ENCODE measurements at places on chromosomes 2 and 18. TPM values are rescaled to one million over a fixed set of nuclear protein-coding genes. Genes with fewer than 3 reads are reported as not detected.

Gene SIGLEC15
- 0.44 TPM for total RNA-seq

Gene ZNF892
- 10.1 TPM for total RNA-seq

Gene LCT
- total RNA-seq, result 0.20 TPM

Gene MRO
- total RNA-seq, result 0.46 TPM

Gene DHRS9
- total RNA-seq, result 2.1 TPM

Gene GREB1L
- 0.61 TPM for total RNA-seq

Gene SFT2D3
- total RNA-seq, result 9.7 TPM

Gene XIRP2
- total RNA-seq, result 0.07 TPM

Gene TUBA3E
- not detected for total RNA-seq

Gene RNU2-63P
- not detected for total RNA-seq

Gene C2orf15
- 1.5 TPM for total RNA-seq

Gene ZSWIM2
- total RNA-seq, result not detected

GRCh38 chr2:209985874-209986273 is 16.6 kb upstream of the RPE start:
- no peak for DNase-seq

GRCh38 chr2:16323126-16323520 is 342.5 kb downstream of the CYRIA start:
- no peak for DNase-seq

DNA sequence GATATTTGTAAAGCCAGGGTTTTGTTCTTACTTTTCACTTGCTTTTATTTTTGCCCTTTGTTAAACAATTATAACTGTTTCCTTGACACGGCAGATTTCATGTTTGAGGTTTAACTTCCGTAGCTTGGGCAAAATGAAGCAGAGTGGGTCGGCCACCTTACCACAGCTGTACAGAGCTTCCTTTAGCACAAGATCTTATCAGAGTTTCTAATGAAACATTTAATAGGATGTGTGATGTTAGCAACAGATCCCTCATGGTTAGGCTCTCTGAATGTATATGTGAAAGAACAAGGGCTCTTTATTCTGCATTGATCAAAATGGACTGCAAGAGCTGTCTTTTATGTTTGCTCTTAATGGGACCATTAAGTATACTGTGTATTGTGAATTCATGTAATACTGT is 22.3 kb downstream of the RNF125 start:
- DNase-seq, result peak; percentile 31

DNA sequence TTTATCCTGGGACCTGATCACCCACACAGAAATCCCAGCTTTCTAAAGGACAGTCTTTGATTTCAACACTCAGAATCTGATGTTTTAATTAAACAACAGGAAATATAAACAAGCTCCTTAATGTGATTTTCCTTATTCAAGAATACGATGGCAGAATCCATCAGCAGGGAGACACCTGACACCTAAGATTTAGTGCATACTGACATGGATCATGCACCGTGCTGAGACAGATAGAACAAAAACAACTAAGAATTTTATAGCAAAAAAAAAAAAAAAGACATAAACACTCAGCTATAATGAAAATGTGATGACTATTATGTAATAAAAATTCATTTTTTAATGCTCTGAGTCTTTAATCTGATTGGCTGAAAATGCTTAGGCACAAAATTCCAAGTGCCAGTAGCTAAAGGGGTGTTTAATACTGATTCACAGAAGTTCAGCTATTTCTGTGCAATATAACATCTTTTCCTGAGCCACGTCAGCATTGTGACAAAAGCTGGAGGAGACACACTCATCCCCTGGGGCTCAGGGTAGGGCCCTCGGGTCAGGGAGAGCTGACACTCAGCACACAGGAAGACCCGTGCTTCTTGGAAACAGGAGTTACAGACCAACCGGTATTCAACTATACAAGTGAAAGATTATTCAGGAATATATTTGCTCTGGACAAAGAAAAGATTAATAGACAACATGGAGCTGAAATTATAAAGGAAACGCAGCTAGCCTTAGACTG is 247.4 kb downstream of the FBXO15 start:
- no peak for DNase-seq

GRCh38 chr2:58842501-58843155 is 601.5 kb upstream of the FANCL start:
- no peak for DNase-seq

- DNase-seq, result no peak
These were observed 353 bp upstream of the NUP35 start for GRCh38 chr2:183123959-183124221.

DNA sequence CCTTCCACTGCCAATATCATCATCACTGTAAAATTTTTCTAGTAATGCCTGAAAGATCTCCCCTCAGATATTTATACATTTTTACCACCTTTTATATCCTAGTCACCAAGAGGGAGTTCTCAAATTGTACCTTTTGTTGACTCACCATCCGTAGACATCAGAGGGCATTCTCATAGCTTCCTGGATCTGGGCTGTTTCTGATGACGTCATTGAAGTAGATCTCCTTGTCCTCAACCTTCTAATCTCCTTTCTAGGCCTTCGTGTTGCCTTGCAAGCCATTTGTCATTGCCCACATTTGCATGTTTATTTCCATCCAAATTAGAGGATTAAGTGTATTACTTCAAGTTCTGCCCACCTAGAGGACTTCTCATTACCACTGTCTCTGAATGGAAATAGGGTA is 193.4 kb upstream of the NRXN1 start:
- DNase-seq, result no peak

GRCh38 chr2:2830576-2830975 is 499.5 kb upstream of the MYT1L start:
- DNase-seq, result no peak

- DNase-seq, result no peak
These were observed 63.6 kb upstream of the FZD5 start for GRCh38 chr2:207833251-207833751.

DNA sequence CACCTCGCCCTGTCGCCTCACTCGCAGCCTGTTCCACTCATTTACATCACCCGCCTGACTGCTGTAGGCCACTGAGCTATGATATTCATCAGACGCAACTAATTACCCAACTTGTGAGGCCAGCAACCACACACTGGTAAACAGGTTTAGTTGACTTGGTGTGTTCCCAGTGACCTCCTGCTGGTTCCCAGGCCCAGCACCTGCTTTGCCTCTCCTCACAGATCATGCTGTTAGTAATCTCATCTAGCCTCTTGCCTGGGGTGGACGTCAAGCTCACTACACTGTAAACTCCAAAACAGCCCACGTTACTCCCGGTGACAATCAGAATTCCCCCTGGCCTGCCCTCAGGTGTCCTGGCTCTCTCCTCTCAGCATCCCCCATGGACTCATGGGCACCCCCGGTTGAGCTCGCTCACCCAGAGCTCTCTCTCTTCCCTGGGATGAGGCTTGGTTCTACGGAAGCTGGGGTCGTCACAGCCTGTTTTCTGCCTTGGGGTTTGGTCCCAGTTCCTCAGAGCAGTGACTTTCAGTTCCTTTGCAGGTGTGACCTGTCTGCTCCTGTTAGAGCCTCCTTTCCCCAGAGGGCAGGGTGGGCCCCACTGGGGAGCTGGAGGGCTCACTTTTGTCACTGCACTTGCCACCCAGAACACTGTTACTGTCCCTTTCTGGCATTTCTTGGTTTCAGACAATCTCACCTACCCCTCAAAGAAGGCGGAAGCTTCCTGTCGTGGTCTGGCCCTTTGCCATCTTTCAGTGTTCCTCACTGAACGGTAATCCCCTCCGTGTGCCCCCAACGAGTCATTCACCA is 40.3 kb downstream of the INPP5D start:
- DNase-seq, result no peak

GRCh38 chr2:19796035-19796695 is 105.6 kb downstream of the TTC32 start:
- DNase-seq, result no peak

DNA sequence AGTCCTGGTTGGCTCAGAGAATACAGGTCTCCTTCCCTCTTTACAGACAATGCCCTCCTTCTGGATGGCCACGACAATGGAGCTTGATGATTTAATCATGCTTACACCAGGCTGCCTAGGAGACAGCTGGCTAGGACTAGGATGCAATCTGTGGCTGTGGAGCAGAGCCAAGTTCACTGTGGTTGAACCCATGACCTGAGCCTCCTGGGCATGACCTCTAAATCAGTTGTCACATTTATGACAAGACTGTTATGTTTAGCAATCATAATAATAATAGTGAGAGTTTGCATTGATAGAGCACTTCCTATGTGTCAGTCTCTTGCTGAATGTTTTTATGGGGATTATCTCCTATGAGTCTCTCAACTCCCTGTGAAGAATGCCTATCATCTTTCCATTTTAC is 244.1 kb downstream of the ICOS start:
- DNase-seq, result no peak

GRCh38 chr2:79171348-79171958 is 11.9 kb upstream of the REG3A start:
- no peak for DNase-seq

DNA sequence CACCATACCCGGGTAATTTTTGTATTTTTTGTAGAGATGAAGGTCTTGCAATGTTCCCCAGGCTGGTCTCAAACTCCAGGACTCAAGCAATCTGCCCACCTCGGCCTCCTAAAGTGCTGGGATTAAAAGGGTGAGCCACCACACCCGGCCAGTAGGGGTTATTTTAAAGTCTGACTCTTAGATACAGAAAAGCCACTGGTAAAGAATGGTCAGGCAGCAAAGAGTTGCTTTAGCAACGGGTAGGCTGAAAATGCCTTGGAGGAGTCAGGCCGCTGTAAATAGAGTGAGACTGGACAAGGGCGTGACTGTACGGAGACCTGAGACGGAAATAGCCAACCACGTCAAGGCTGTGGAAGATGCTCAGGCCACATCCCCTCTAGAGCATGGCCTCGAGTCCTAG is 54.2 kb downstream of the ACKR3 start:
- DNase-seq, result no peak

DNA sequence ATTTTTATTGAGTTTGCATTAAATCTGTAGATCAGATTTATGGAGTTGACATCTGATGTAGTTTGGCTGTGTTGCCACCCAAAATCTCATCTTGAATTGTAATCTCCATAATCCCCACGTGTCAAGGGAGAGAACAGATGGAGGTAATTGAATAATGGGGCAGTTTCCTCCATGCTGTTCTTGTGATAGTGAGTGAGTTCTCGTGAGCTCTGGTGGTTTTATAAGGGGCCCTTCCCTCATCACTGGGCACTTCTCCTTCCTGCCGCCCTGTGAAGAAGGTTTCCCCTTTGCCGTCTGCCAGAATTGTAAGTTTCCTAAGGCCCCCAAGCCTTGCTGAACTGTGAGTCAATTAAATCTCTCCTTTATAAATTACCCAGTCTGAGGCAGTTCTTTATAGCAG is 32.2 kb downstream of the ZC3H15 start:
- no peak for DNase-seq

DNA sequence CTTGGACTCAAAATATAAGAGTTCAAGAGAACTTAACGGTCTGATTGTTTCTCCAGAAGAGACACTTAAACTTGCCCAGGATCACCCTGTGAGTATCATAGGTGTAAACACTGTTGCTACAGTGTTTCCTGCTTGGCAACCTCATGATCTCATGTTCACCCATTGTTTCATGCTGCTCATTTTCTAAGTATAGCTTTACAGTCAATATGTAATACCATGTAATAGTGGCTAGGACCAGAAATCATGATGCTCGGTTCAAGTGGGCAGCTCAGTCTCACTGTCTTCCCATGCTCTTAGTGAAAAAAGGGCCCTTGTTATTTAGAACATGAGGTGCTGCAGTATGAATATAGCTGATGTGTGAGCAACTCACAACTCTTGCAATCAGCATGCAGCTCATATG is 157.5 kb downstream of the CERS6 start:
- DNase-seq, result no peak

DNA sequence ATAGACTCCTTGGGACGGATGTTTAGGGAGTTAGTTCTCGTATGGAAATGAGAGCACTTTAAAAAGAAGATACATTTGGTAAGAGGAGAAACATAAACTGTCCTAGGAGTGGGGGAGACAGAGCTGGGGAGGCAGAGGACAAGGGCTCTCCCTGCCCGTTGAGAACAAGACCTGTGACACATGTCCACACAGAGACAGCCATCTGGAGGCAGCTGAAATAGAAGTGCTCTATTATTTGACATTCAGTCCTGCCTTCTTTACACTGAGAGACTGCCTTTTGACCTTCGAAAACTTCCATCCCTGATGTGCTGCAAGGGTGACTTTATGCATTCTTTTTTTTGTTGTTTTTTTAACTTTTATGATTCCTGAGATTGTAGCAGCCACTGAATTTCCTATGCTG is 150.1 kb downstream of the UXS1 start:
- no peak for DNase-seq

DNA sequence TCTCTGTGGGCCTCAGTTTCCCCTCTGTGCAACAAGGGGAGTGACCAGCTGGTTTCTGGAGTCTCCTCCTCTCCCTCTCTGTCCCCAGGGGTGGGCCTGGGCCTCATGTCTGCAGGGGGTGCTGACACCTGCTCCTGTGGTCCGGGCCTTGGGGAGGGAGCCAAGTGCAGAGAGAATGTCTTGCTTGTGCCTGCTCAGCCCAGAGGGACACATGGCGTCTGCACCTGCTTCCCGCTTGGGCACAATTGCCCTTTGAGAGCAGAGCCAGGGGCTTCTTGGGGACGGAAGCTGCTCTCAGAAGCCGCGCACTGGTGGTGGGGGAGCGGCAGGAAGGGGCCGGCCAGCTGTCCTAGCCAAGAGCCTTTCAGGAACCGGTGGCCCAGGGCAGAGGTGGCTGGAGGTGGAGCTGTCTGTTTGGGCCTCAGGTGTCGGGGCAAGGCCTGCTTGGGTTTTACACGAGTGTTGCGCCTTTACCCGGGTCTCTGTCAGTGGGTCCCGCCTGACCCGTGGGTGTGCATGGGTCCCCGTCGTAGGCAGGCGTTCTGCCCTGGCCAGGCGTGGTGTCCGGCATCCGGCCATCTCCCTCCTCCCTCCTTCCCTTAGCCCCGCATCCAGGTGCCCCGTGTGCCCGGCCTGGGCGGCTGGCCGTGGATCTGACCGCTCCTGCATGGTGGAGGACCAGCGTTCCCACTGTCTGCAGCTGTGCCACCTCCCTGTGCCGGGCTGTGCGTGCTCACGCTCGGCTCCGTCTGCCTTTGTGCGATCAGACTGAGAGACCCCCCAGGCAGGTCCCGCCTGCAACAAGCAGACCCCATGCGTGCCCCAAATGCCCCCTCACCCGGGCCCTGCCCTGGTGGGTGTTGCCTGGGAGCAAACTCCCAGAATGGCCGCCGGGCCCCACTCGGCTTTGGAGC is 4.0 kb downstream of the NEU4 start:
- no peak for DNase-seq

GRCh38 chr2:239950144-239951128 is 74.7 kb downstream of the NDUFA10 start:
- no peak for DNase-seq

DNA sequence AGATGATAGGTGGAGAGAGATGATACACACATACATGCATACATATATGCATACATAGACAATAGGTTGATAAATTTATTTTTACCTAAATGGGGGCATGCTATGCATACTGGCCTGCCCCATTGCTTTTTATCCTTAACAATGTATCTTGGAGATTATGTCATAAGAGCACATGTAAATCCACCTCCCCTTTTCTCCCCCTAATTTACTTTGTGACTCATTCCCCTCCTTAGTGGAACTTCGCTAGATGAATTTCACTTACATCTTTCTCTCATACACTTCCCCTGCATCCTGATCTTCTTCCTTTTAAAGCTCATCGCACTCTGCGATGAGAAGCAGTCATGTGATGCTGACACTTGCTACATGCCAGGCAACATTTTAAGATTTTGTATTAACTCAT is 223.6 kb downstream of the C1D start:
- DNase-seq, result no peak
